ENCODE measurements at places on chromosomes 11 and 22.

GRCh38 chr11:45674481-45675190, 9.2 kb upstream of the CHST1 start:
- no peak for DNase-seq

- DNase-seq = no peak
Measured at GRCh38 chr11:119065369-119065768, 2.2 kb upstream of the VPS11 start.

GRCh38 chr11:104705490-104706190, 192.6 kb downstream of the CASP12 start:
- no peak for DNase-seq

DNA sequence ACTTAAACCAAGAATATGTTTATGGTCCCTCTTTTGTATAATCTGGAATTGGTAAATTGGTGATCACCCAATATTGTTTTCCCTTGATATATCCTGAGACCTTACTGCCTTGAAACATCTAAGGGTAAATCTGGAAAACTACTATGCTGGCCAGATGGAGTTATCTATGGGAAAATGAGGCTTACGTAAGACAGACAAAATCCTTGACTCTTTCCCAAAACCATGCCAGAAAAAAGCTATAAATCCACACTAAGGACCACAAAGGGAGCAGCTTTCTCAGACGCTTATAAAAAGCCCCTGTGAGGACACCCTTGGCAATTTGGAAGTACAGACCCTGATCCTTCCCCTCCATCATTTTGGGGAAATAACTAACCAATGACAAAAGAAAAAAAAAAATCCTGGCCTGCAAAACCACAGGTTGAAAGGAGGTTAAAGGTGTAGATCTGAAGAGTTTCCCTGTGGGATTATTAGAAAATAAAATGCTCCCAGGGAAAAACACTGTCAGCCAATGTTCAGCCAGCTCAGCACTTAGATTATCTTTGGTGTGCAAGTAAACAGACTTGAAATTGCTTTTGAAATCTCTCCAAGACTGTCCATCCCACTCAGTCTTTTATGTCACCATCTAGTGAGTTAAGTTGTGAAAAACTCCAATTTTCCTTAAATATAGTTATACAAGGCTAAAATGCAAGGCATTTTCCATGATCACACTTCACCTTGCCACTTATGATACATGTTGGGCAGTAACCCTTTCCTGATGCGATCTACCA, 6.6 kb upstream of the AMBRA1 start:
- DNase-seq = no peak

DNA sequence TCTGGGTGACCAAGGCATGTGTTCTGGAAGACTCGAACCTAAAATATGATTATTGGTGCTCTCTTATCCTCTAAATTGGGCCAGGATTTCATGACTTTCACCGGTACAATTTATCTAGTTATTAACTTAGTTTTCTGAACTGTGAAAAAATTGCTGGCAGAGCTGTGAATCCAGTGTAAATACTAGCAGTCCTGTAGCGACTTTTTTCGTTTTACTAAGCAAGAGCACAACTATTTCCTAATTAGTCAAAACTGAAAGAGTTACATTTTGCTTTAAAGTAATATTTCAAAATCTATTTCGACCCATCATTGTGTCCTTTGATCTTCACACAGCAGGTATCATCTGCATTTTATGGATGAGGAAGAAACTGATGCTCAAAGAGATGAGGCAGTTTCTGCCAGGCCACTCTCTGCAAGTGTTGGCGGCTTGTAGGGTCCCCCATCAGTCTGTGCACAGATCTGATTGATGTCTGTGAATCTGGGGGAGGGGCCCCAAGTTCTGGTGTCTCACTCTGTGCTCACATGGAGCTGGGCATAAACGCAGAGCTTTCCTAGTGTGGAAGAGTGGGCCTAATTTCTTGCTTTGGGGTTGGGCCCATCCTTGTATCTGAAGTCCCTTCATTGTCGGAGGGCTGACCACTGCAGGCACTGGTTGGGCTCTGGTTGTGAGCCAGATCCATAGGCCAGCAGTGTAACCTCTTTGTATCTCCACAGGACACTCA, 1.4 kb upstream of the TRMT2A start:
- DNase-seq = no peak

- no peak for DNase-seq
Measured at GRCh38 chr11:117693344-117693743, 103.7 kb downstream of the DSCAML1 start.

GRCh38 chr11:64900774-64901173, 16.2 kb downstream of the ATG2A start:
- DNase-seq = no peak

DNA sequence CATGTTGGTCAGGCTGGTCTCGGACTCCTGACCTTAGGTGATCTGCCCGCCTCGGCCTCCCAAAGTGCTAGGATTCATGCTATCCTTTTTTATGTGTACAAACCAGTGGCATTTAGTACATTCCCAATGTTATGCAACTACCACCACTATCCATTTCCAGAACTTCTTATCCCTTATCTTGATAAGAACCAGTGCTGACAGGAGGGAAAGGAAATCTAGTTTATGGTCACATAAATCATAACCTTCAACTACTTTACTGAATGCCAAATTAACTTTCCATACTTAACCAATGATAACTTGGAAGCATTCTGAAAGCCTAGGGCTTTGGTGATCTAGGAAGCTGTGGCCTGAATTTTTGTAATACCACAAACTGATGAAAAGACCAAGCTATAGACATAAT, 170.4 kb downstream of the SWAP70 start:
- DNase-seq = no peak

- DNase-seq = no peak
Measured at GRCh38 chr11:107702109-107702660, 9.7 kb downstream of the SLN start.

DNA sequence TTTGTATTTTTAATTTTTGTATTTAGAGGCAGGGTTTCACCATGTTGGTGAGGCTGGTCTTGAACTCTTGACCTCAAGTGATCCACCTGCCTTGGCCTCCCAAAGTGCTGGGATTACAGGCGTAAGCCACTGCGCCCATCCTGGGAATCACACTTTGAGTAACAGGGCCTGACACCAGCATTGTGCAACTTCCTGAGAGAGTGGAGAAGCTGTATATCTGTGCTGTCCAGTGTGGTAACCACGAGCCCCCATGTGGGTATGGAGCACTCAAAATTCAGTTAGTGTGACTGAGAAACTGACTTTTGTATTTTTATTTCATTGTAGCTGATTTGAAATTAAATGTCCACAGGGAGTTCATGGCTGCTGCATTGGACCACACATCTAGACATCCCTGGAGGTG, 36.2 kb downstream of the MPPED1 start:
- no peak for DNase-seq

- DNase-seq = no peak
Measured at GRCh38 chr22:47107431-47107830, 345.0 kb downstream of the TBC1D22A start.

DNA sequence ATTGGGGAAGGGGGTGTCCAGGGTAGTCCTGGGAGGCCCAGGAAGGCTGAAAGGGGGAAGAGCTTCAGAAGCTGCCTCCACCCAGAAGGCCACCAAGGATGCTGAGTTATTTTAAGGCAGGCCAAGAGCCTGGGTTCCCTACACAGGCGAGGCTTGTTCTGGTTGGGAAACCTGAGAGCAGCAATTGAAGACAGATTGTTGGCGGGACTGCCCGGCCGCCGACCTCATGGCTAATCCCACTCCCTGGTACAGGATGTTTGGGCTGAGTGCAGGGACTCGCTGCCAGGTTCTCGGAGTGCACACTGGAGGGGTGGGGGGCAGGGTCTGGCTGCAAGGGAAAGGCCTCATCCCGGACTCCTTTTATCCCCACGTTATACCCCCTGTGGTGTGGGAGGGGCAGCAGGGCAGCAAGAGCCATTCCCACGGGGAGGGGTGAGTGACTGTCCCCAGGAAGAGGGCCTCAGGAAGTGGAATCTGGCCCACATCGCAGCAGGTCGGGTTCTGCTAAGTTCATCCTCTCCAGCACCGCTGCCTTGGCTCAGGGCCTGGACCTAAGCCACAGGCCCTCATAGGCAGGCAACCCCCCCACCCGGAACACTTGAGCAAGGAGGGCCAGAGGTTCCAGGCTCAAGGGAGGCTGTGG, 43.6 kb upstream of the PRR5 start:
- no peak for DNase-seq

DNA sequence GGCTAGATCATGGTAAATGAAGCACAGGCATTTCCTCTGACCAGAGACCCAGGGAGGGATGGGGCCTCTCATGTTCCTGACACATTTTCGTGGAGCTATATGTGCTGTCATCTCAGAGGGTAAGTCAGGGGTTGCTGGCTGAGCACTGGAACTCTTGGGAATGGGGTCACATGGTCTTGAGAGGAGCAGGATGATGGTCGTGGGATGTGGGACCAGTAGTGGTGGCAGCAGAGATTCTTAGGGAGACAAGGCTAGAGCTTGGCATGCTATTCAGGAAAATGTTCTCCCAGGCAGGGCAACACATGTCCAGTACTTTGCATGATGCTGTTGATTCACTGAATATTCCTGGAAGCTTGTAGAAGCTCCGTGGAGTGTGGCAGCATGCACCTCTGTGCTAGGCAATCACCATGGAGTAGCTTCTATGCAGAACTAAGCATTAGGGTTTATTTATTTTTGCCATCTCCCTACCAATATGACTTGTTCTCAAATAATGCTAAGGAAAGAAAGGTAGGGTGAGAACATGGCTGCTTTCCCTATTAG, 31.4 kb upstream of the TTC12 start:
- no peak for DNase-seq

GRCh38 chr11:13110929-13111812, 102.1 kb downstream of the RASSF10 start:
- DNase-seq = no peak

DNA sequence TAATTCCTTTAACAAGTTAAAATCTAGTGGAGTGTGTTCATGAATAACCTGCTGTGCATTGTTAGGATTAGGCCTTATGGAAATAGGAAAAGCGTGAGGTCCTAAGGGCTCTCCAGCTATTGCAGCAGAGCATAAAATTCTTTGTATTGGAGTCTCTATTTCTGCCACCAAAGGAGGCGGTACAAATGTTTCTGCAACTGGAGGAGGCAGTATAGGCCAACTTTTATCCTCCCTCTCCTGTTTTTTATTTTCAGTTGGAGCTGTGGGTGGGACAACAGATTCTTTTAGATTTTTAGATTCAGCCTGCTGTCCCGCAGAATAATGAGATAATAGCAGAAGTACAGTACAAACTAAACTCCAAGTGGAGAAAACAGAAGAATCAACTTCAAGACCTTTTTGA, 26.2 kb downstream of the OR10A6 start:
- DNase-seq = no peak

DNA sequence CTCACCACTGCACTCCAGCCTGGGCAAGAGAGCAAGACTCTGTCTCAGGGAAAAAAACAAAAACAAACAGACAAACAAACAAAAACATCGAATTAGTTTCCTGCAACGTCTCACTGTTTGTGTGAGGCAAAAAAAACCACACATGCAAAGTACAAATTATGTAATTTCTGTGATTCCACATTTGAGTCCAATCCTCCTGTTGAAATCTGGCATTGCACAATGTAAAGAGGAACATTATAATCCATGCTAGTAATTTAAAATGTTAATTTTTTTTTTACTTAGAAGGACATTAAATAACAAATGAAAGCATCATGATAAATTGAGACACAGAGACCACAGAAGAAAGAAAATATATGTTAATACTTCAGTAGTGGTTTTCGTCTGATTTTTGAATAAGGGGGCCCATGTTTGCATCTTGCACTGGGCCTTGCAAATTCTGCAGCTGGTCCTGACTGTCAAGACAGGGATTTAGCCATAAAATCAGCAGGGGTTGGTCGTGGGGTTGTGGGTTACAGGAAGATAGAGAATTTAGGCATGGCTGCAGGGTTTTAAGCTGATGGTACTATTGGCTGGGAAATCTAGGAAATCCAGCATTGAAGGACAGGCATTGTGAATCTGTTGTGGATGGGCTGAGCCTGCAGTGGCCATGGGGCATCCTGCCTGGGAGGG, 102.6 kb upstream of the ALDH3B2 start:
- no peak for DNase-seq

GRCh38 chr11:15675683-15676082, 561.0 kb downstream of the INSC start:
- DNase-seq = no peak

DNA sequence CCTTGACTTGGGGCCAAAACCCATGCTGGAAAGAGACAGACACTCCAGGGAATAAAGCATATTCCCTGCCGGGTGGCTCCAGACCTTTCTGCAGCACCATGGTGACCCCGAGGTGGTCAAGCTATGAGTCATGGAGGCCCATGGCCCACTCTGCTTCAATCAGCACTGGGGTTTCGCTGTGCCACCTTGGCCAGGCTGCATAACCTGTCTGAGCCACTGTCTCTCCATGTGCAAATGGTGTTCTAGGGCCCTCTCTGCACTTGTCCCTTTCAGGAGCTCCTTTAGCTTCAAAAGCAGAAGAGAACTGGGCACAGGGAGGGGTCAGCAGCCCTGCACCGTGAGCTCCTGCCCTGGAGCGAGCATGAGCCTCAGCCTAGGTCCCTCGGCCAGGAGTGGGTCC, 410.1 kb downstream of the SHANK2 start:
- no peak for DNase-seq

DNA sequence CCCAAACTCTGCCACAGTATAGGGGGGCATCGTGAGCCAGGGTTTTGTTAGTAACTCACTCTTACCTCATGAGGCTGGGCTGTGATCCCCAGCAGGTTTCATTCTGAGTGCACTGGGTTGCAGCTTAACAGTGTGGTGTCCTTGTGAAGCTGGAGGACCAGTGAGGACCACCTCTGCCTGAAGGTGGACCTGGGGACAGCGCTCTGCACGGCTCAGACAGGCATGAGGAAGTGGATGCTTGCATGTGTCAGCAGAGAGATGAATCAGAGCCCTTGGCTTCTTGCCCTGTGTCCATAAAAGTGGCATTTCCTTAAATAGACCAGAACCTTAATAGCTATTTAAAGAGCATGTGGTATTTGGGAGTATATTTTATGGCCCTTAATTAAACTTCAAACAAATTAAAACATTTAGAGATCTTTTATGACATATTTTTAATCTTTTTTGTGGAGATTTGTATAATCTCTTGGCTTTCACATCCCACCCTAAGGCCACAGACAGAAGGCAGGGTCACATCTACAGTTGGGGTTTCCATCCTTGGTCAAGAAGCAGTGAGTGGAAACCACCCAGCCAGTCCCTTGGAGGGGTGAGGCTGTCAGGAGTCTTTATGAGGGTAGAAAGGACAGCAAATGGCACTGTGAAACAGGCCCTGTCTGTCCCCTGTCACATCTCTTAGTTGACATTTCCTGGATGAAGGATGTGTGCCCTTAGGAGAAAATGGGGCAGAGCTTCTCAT, 24.8 kb upstream of the ADORA2A start:
- no peak for DNase-seq

Measured in neuronal stem cell (in vitro differentiated cells).